ENCODE measurements at places on chromosomes 12 and 14.

GRCh38 chr14:54170301-54170700 lies 213.7 kb upstream of the BMP4 start:
- DNase-seq: no peak

- DNase-seq: no peak
Observed at GRCh38 chr14:35286003-35286600, 6.1 kb upstream of the PSMA6 start.

GRCh38 chr12:12976366-12976765 lies 23.7 kb downstream of the HEBP1 start:
- no peak for DNase-seq

DNA sequence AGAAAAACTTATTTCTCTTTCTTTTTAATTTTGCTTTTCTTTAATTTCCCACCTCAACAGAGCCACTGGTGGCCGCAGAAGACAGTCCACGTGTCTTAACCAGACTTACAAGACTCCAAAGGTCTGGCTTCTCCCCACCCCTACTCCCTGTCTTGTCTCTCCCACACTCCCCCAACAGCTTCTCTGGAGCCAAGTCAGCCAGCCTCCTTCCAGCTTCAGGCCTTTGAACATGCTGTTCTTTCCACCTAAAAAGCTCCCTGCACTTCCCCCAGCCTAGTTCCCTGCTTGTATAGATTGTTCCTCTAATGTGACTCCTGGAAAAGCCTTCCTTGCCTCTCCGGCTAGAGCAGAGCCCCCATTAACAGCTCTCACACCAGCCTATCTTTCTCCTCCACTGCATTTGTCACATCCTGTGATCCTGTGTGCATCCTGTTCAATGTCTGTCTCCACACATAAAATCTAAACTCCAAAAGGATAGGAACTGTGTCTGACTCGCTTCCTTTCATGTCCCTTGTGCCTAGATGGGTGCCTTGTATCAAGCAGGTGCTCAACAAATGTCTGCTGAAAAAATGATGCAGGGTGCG lies 7.8 kb upstream of the DYNLL1 start:
- DNase-seq: no peak

GRCh38 chr12:25759752-25760151 lies 198.7 kb upstream of the RASSF8 start:
- no peak for DNase-seq

DNA sequence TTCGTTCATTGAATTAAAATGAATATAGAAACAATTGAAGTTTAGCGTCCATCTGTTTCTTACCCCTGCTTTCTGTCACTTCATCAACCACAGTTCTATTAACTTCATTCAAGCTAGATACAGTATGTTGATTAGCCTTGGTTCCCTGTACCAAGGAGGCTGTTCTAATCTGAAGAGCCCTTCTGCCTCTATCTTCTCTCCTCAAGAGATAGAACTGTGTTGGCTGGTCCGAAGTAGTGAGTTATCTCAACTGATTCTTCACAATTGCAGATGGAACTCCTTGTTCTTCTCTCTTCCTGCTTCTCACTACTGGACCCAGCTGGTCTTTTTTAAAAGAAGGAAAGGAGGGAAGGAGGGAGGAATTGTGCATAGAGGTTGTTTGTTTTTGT lies 82.1 kb upstream of the TRAF3 start:
- no peak for DNase-seq

GRCh38 chr14:23062002-23062401 lies 4.7 kb upstream of the CDH24 start:
- no peak for DNase-seq

GRCh38 chr12:29794862-29795261 lies 11.1 kb upstream of the TMTC1 start:
- no peak for DNase-seq

DNA sequence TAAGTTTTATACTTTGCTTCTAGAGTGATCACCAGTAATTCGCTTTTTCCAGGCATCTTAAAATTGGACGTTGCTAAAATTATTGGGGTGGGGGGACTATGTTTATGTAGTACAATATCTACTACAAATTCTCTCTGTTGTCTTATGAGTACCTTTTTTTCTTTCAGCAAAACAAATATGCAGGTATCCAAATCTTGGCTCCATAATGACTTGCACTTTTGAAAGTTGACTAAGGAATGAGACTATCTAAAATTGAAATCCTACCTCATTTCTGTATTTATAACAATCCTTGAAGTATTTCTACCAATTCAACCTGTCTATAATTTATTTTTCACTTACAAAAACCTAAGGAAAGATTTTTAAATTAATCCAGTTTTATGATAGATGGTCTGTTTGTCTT lies 2.4 kb downstream of the DYNC1H1 start:
- no peak for DNase-seq

DNA sequence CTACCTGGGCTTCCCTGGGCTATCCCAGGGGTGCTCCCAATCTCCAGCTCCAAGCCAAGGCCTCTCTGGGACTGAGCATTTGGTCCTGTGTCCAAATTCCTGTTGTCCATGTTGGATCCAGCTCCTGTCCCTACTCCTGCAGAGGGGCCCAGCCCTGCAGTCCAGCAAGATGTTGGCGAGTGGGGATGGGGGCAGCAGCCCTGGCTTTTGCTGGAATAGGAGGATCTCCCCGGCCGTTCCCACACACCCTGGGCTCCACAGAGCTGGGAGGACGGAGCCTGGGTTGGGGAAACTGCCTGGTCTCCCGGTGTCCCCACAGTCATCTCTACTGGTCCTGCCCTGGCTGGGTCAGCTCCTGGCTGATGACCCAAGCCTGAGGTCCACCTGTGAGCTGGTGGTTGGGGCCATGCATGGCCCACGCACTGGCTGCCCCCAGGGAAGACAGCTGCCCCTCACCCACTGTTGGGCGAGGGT lies 219.6 kb upstream of the C14orf180 start:
- no peak for DNase-seq

Measured in Right ventricle myocardium inferior (tissue), 1 donor.